ENCODE measurements at places on chromosomes 7 and 10.

DNA sequence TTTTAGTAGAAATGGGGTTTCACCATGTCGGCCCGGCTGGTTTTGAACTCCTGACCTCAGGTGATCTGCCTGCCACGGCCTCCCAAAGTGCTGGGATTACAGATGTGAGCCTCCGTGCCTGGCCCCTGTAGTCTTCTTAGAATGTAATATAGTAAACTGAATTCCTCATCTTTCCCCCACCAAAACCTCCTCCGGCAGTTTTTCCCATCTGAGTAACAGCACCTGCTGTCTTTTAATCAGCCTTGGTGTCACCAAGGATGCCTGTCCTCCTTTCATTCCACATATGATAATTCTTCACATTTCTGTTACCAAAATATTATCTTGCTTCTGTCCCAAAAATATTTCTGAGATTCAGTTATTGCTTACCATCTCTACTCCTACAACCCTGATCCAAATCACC, 80.2 kb downstream of the ZEB1 start:
- DNase-seq: no peak

DNA sequence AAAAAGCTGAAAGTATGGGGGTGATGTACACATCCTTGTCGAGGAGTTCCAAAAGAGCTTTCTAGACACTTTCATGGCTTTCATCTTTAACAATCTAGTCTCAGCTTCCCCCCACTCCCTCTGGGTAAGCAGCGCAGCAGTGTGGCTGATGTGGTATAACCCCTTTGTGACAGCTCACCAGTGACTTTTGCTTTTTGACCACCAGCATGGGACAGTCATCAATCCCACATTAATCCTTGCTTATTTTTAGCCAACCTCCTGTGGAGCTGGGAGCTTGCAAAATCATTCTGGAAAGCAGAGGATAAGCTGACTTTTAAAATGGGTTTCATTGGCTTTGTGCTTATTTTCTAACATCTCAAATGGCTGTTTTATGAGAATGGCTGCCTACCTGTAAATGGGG, 272.7 kb downstream of the HDAC9 start:
- no peak for DNase-seq

DNA sequence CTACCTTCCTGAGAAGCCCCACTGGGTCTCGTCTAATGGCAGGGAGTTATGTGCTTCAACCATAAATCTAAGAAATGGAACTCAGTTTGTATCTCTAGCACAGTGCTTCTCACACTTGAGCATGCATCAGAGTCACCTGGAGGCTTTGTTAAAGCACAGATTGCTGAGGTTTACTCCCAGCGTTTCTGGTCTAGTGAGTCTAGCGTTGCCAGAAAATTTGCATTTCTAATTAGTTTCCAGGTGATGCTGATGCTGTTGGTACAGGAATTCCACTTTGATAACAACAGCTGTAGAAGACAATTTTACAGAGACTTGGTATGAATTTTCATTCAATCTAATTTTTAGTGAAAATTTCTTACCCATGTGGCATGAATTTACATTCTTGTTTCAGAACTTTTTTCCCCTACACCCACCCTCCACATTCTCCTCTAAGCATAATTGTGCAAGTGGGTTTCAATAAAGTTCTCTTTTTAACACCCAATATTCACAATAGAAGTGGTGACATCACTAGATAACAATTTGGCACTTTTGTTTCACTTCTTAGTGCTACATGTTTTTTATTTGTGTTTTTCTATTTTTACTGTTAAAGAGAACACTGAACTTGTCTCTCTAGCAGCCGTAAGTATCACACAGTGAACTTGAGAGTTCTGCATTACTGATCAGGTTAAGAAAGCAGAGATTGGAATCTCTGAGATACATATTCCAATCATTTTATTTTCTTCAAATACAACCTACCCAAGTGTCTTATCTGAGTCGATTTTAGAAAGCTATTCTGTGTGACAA, 48.4 kb upstream of the BET1 start:
- no peak for DNase-seq

DNA sequence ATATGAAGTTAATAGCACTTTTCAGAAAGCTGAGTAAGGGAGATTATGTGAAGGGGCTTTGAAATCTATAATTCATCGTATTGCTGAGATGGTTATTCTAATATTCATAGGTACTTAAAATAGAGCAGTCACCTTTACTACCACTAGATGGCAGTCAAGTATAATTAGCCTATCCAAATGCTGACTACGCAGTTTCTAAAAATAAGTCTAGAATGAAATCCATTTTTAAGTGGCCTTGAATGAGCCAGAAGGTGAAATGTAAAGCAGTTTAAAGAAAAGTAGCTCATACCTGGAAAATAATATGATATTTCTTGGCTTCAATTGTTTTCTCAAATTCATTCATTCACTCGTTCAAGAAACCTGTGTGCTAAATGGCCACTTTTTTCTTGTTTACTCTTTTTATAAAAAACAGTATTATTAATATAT, 1277.1 kb downstream of the GATA3 start:
- DNase-seq: no peak

- DNase-seq: no peak
Observed at GRCh38 chr10:97331153-97331703, 3.3 kb downstream of the FRAT2 start.

DNA sequence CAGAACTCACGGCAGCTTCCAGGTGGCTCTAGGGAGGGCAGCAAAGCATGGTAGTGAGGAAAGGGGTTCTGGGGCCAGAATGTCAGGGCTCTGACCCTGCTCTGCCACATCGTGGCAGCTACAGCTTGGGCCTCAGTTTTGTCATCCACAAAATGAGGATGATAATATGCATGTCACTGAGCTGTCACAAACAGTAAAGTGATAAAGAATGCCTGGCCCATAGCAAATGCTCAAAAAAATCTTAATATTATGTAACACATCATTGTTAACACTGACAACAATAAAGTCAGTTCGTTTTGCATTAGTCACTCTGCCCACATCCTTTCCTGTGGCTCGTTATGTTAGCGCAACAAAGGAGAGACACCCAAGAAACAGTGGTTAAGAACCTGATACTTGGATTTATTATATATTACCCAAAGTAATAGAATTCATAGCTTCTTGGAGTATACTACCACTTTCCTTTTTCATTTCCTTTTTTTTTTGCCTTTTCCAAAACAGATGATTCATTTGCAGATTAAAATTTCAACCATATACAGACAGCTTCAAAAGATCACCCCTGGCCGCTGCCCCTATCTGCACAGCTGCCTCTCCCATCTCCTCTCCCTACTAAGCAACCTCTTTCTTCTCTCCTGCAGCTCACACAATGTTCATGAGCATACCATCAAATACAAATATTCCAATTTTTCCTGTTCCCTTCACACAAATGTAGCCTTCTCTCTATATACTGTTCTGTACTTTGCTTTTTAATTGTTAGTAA, 45.5 kb upstream of the DDC start:
- DNase-seq: no peak

GRCh38 chr10:99859585-99859984, 77.1 kb downstream of the ABCC2 start:
- DNase-seq: no peak

DNA sequence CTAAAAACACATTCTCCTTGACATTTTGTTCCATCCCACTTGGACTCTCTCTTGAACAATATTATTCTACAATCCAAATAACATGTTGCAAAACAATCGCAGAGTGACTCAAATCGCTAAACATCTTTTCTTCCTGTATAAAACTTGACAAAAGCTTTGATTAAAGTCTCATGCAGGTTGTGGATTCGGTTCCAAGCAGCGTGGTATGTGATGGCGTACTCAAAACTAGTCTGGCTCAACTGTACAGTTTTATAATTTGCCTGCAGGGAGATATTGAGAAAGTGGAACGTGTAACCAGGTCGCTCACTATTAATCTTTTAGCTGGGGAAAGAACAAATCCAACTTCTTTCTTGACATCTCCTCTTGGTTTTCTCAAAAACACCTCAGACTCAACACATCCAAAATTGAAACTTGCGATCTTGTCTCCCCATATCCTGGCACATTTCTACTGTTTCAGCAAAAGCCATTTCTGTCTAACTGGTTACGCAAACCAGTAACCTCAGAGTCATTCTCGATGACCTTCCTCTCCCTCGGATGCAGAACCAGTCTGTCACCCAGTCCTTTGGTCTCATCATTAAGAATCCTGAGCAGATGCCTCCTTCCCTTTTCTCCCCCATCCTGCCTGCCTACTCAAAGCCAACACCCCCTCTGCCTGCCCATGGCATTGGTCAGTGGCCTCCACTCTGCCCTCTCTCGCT, 100.1 kb downstream of the CACNB2 start:
- no peak for DNase-seq

GRCh38 chr10:111079241-111079760, 2.5 kb downstream of the ADRA2A start:
- no peak for DNase-seq

- no peak for DNase-seq
Observed at GRCh38 chr10:96556003-96556402, 30.8 kb downstream of the TM9SF3 start.

DNA sequence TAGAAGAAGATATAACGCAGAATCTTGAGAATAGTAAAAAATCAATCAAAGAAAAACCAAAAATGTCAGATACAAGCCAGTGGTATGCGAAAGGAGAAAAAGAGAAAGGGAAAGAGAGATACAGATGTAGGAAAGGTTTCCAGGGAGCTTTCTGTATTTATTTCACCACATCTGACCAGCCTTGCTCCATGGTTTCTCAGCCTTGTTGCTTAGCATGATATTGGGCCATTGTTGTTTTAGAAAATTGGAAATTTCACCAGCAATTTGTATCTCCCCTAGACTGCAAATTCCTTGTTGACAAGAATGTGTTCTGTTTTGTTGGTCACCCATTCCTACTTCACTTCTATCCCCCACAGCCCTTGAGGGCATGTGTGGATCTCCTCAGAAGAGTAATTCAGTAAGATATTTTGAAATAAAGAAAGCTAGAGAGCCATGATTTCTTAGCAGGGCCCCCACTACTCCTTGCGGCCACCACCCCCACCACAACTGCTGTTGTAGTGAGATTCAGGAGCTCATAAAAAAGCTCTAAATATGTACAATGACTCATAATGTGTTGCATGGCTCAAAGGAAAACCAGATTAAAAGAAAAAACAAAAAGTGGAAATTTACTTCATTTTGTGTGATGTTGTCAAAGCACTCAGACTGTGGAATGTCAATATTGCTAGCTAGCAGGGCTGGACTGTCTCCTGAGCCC, 138.7 kb downstream of the CHRM2 start:
- DNase-seq: no peak

DNA sequence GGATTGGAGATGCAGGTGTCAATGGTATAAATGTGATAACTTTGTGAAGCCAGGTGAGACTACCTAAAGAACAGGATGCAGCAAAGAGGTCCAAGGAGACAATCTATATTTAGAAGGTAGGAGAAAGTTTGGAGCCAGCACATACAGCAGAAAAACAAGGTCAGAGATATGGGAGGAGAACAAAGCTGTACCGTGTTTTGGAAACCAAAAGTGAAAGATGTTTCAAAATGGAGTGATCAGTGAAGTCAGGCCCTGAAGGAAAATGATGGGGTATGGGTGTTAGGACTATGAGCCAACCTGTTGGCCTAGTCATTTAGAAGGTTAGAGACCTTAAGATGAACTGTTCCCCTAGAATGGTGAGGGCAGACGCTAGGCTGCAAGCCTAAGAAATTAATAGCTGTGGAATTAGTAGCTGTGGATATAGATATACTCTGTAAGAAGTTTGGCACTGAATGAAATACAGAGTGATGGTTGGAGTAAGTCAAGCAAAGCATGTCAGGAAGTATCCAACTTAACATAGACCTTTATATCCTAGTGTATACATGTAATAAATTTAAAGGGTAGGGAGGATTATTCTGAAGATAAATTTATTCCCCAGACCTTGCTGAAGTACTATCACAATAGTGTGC, 149.8 kb upstream of the WNT16 start:
- no peak for DNase-seq

DNA sequence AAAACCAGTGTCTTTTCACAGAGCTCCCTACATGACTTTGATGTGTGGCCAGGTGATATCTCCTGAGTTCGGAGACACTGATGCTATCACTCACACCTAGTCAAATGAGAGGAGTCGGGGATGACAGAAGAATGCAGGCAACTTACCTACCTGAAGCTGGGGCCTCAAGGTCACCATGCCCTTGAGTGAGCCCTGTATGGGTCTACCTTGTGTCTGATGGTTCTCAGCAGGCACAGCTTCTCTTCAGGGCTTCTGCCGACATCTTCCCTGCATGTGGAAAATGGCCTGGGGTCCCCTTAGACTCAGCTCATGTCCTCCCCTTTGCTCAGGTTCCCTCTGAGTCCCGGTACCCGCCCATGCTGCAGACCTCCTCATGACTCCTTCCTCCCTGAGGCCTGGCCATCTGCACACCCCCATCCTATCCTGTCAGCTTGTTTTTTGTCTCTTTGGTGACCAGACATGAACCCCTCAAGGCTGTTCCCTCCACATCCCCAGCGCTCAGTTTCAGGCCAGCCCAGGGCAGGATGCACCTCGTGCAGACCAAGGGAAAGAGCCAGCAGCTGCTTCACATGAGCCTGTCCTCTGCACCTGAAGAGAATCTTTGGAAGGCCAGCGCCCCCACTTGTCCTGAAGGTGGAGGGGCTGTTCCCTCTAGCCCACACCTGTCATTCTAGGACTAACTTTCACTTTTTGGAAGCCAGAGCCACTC, 74.6 kb upstream of the GDF10 start:
- no peak for DNase-seq

- no peak for DNase-seq
Observed at GRCh38 chr10:71471957-71472365, 75.2 kb downstream of the CDH23 start.

GRCh38 chr10:128326251-128326650, 200.0 kb upstream of the MKI67 start:
- no peak for DNase-seq

DNA sequence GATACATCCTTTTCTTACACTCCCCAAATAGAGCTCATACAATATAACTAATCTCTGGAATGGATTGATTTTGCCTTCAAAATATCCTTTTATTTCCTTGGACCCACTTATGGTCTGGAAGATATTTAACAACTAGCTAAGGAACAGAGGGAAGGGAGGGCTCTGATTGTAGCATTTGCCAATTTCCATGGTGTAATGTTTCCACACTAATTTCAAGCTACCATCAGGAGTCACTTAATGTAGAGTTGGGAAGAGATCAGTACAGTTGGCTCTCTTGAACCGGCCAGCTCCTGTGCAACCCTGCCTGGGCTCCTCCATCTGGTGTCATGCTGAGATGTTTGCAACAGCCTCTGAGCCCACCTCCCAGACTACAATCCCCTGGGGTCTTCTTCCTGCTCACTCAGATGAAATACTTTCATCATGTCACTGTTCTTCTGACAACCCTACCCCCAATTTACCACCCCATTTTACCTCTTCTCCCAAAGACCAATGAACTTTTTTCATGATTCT, 8.0 kb upstream of the IL6 start:
- no peak for DNase-seq

DNA sequence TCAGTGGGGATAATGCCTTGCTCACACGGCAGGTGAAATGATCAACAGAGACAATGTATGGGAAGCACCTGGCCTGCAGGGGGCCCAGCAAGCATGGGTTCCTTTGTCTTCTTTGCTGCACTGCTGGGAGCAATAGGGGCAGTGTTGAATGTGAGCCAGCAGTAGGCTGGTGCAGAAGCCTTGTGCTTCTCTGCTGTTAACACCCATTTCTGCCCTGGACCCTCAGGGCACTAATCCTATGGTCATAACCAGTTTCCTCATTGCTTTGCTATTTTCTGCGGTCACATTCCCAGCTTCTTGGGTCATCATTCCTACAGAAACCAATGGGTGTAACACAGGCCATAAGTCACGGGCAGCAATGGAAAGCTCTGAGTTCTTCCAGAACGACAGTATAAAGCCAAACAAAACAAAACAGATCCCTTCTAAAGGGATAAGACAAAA, 10.9 kb upstream of the LGI1 start:
- DNase-seq: no peak
